GM03348 (cell line): ENCODE measurements at places on chromosomes 5 and 9.
A peak's percentile ranks its signal among the peaks of the same experiment; 100 is the strongest.

DNA sequence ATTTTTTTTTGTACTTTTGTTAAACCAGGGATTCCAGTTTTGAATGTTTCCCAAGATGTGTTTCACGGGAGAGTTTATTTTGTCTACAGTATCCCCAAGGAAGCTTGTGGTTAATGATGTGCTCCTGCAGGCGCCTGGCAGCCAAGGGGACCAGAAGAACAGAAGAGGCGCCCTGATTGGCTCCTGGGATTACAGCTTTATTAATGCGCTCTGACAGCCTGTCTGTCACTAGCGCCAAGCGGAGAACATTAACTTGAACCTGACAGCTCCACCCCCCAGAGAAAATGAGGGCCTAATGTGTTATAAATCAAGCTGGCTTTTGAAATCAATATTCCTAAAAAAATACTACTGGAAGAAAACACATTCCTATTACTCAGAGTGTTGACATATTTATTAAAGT, 5.0 kb upstream of the FBXL7 start:
- peak; percentile 60 for DNase-seq

- no peak for DNase-seq
Measured at GRCh38 chr9:84438391-84438790, 97.8 kb upstream of the SLC28A3 start.

DNA sequence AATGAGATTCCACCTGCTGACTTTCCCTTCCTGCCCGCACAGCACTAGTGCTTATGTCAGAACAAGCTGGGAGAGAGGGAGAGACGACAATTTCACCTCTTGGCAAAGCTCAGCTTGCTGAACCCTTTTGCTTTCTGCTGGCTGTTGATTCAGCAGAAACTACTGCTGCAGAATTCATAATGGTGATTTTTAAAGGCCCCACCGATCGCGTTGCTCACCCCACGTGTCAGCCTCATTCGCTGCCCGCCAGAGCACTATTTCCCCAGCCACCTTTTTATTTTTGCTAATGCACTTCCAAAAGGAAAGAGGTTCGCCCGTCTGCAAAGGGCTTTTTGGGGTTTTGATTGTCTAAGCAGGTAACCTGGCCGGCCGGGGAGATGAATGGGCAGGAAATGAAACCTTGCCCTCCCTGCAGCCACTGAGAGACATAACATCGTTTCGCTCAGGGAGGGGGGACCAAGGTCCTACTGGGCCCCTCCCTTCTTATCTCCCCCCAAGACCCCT, 1.3 kb downstream of the PPP2R2B start:
- no peak for DNase-seq

GRCh38 chr5:56154732-56155484, 78.2 kb downstream of the ANKRD55 start:
- DNase-seq, result no peak

- DNase-seq, result no peak
Measured at GRCh38 chr9:37645903-37646506, 4.7 kb upstream of the FRMPD1 start.

- DNase-seq, result no peak
Measured at GRCh38 chr9:137032858-137033257, 970 bp upstream of the FUT7 start.

DNA sequence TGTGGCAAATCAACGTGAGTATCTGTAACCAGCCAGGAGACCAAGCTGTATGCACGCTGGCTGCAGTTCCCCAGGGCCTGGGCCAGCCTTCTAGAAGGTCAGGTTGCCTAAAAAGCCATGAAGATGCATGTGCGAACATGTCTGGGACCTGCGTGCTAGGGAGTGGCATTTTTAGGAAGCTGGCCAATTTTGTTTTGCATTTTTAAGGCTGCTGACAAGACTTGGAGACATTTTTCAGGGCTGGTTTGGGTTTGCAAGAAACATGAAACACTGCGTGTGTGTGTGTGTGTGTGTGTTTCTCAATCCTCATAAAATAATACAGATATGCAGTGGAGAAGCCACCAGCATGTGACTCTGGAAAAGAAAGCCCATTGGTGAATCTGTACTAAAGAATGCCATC, 5.1 kb downstream of the TGFBI start:
- DNase-seq, result peak; percentile 24

DNA sequence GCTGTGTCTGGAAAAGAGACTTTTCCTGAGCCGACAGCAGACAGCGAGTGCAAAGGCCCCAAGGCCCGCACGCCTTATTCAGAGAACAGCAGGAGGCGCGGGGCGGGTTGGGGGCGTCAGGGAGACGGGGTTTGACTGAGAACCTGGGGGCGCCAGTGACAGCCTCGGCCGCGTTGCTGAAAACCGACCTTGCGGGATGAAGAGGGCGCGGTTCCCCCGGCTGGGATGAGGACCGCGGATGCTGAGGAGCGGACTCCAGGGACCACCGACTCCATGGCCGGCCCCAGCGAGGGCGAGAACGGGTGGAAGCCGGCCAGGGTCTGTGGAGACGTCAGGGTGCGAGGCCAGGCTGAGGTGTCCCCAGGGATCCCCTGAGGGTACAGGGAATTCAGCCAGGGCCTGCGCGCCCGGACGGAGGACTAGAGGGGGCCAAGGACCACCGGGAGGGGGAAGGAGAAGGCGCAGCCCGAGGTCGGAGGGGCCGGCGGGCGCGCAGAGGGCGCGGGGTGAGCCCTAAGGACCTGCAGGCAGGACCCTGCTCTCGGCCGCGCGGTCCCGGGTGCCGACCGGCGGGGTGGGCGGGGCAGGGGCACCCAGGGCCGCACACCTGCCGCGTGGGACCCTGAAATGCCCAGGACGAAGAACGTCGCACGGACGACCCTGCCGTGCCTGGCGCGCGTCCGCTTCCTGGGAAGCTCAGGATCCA, 837 bp upstream of the AHRR start:
- DNase-seq, result no peak

DNA sequence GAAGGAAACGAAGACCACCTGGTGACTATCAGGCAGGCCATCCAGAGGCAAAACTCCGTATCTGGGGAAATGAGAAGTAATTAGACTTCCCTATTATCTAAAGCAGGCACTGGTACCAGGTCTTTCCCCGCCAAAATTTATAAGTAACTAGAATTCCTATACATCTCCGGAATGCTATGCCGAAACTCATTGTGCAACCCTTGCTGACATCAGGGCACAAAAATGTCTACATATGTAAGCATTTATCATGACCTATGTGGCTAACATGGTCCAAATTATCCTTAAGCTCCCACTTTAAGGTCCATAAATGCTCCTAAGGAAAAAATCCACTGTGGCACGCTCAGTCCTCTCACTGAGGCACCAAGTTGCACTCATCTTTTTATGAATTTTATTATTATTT, 17.8 kb downstream of the ACTL7B start:
- DNase-seq, result no peak

DNA sequence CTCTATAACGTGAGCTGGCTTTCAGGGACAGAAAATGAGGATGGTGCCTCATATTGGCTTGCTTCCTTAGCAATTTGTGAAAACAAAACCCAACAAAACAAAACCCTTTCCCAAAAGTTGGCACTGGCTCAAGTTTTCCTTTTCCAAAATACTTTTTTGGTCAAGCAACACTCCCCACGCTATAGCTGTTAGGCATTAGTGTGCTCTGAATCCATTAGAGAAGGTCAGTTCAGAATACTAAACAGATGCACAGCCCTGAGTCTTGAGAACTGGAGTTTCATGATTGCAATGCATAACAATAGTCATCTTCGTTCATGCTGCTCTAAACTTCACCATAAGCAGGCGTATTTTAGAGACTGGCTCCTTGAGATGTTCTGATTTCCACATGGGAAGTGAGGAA, 172.0 kb upstream of the KLF9 start:
- DNase-seq, result no peak

DNA sequence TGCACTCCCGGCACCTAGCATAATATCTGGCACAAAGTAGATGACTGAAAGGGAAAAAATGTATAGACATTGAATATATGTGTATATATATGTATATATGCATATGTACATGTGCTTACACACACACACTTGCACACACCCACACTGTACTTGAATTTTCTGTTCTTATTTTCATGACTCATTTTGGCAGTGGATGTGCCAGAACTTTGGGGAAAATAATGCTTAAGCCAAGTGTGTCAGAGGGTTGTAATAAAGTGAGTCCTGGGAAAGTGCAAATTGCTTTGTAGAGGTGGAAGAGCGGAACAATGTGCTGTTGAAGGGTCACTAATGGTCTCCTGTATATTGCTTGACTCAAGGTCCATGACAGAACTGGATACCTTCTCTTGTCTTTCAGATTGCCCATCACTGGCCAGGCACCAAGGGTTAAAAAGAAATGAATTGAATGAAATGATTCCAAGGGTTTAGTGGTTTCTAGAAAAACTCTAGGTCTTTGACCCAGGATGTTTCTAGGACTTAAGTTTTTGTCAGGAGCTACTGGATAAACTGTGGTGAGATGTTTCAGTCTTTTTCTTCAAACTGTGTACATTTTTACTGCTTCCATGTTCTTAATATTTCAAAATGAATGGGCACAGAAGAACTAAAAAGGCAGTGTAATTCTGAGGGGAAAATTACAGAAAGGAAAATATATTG, 129.9 kb upstream of the MOCS2 start:
- no peak for DNase-seq

DNA sequence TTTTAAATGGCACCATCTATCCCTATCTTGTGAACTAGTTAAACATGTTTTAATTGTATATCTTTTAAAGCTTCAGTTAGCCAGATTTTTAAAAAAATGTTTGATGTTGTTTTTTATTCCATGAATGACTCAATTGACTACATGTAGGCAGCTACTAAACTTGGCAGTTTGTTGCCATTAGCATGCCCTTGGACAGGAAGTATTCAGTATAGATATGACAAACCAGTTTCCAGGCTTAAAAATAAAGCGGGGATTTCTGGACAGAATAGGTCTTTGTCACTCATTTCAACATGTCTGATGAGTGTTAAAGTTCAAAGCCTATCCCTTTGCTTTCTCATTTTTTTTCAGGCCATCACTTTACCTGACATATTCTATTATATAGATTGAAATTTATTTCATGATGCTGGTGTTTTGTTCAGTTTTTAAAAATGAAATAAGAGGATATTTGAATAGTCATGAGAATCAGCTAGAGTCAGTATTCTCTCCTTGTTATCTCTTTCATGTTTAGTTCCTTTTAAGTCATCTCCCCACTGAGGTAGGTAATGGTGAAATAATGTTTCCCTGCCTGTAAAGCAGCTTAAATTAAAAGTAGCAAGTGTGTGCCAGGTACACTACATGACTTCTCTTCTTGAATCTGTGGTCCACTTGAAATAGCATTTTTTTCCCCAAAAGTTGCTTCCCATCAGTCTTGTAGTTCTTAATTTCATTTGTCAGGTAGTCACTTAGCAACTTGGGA, 11.9 kb downstream of the TNFAIP8 start:
- DNase-seq, result peak; percentile 23

- DNase-seq, result peak; percentile 61
Measured at GRCh38 chr9:124040186-124040931, 28.8 kb downstream of the LHX2 start.

- DNase-seq, result no peak
Measured at GRCh38 chr5:131064669-131065371, 100.2 kb downstream of the HINT1 start.

GRCh38 chr5:103450333-103451061, 112.1 kb downstream of the NUDT12 start:
- peak; percentile 69 for DNase-seq

GRCh38 chr5:109570362-109570874, 119.3 kb upstream of the MAN2A1 start:
- no peak for DNase-seq

GRCh38 chr5:73158313-73158712, 14.7 kb upstream of the TMEM174 start:
- DNase-seq, result no peak

- DNase-seq, result no peak
Measured at GRCh38 chr9:36325081-36325828, 67.0 kb upstream of the GNE start.

GRCh38 chr9:19154135-19154612, 26.9 kb upstream of the PLIN2 start:
- peak; percentile 54 for DNase-seq

- no peak for DNase-seq
Measured at GRCh38 chr5:134825212-134825611, 20.6 kb upstream of the C5orf24 start.

- no peak for DNase-seq
Measured at GRCh38 chr5:8561224-8561840, 692.4 kb downstream of the MTRR start.

DNA sequence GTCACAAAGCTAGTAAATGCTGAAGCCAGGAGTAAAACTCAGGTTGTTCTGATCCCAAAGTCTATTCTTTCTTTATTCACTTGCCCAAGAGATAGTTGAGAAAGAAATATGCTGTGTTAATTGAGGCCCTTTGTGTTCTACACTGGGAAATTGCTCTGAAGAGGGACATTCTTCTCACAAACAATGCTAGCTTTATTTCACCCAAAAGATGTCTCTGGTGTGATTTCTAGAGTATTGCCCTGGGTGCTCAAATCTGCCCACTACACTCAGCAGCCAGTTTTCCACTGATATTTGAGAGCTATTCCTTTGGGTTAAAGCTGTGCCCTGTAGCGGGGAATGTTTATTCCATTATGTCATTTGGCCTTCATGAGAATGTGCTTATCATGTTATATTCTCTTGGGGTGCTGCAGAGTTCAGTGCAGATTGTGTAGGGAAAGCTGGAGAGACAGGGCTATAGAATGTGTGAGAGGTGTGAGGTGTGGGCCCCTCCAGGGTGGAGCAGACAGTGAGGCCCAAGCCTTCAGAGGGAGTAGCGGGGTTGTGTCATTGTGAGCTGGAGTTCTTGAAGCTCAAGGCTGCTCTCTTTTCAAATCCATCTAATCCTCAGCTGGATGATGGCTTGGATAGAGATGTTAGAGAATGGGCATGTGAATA, 21.0 kb upstream of the C5orf63 start:
- no peak for DNase-seq

DNA sequence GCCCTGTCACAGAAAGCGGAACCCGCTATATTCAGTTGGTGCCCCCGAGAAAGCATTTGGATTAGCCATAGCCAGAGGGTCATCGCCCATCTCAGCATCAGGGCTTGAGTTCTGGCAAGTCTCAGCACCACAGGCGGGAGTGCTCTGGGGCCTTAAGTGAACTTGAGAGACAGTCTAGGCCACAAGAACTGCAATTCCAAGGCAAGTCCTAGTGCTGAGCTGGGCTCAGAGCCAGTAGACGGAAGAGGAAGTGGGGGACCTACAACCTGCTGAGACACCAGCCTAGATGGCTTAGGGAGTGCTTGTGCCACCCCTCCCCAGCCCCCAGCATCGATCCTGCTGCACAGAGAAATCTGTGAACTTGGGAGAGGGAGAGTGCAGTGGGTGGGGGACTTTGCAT, 594.9 kb downstream of the CCDC171 start:
- no peak for DNase-seq

DNA sequence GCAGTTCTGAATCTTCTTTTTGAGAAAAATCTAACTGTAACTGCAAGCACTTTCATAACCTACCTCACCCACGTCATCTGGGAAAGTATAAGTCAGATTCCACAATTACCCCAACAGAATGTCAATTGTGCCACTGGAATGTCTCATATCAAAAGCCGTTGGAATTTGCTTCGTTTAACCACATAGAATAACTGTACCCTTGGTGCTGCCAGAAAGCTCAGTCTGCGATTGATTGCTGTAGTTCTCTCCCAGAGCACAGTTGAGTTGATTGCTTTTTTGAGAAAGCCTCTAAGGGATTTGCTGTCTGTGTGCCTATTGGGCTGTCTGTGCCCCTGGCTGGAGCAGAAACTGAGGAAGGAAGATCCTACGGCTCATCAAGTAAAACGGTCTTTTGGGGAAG, 583.6 kb downstream of the TMEM38B start:
- no peak for DNase-seq
